CD4-positive, alpha-beta T cell treated with Interleukin-15 for 4 hours (primary cell): ENCODE measurements at places on chromosomes 4 and X.

- DNase-seq: no peak
Observed at GRCh38 chr4:113958766-113959538, 20.5 kb downstream of the ARSJ start.

DNA sequence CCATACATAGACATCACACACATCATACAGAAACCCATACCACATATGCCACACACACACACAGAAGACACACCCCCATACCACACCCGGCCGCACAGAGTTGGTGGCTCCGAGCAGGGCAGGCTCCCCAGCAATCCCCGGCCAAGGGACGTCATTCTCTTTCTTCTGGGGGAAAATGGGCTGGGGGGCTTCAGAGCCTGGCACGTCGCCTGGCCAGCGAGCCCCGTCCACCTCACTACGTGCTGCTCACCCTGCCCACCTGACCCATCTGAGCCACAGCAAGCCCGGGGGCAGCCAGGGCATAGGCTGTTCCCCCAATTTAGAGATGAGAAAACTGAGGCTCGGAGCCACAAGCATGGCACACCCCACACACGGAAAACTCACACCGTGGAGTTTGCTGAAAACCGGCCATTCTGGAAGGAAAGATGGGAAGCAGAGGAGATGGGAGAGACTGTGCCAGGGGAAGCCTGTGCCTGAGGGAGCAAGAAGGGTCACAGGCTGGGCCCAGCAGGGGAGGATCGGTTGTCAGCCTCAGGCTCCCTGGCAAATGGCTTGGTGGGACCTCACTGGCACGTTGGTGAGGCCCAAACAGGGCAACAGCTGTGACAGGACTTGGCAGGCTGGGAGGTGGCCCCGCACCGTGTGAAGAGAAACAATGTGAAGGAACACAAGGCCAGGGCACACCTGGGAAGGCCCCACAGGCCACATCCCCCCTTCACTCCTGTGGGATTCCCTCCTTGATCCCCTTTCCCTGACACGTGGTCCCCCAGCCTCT lies 73.2 kb downstream of the JAKMIP1 start:
- no peak for DNase-seq

- no peak for DNase-seq
Observed at GRCh38 chr4:121176082-121176934, 12.2 kb upstream of the TNIP3 start.

GRCh38 chr4:168841000-168841671 lies 168.9 kb downstream of the CBR4 start:
- DNase-seq: no peak

DNA sequence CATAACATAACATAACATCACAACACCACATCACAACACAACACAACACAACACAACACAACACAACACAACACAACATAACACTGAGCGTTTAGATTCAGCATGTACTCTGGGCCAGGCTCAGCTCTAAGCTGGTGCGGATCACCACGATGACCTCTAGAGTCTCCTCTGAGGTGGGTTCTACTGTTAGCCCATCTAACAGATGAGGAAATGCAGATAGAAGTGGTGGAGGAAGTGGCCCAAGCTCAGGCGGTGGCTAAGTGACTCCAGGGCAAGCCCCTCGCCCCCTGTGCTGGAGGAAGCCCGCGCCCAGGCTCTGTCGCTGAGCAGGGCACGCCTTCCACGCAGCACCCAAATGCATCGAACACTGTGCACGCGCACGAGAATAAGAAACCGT lies 45.3 kb upstream of the CDKN2AIP start:
- no peak for DNase-seq

- no peak for DNase-seq
Observed at GRCh38 chr4:120355881-120356280, 289.2 kb upstream of the MAD2L1 start.

DNA sequence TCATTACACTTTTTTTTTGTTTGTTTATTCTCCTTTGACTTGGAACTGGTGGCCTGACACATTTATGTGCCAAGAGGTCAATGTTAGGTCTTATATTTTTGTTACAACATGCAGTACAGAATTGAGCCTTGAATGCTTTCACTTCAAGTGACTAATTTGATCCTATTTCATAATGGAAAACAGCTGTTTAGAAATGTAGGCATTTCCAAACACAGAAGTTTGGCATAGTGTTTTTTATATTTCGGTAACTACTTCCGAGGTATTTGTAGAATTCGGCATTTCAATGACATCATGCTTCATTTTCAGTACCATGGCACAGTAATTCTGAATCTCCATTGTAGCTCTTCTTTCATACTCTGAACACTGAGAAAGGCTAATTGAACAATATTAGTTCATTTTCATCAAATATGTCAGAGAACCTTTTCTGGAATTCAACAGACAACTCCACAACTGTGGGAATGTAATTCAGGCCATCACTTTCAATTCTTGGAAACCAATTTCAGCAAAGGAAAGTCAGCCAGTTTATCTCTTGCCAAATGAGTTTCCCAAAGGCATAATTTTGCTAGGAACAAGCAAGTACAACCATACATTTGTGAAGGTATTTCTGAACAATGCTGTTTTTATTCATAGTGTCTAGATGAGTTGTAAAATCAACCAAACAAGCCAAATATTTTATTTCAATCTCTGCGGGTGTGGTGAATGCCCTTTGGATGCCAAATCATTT lies 11.4 kb downstream of the FAM120C start:
- no peak for DNase-seq

DNA sequence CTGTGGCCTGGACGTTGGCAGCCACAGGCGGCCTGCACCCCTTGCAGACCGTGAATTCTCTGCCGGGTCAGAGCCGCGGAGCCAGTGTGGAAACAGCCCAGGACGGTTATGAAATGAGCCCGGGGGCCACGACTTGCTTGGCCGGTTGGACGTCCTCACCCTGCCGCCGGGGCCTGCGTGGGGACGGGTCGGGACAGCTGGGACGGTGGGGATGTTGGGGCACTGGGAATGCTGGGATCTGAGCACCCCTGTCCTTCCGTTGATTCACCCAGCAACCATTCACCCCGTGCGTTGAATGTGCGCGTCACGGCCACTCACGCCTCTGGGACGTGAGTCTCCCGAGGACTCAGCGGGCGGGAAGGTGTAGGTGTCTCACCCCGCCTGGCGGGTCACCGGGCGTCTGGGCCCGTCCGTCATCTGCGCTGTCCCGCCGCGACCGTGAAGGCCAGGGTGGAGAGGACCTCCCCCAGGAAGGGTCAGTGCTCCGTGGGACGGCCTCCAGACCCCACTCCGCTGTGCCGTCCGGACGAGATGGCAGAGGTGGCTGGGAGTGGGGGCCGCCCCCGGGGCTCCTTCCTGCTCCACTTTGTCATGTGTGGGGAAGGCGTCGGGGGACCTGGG lies 4.5 kb upstream of the PLCXD1 start:
- DNase-seq: no peak

DNA sequence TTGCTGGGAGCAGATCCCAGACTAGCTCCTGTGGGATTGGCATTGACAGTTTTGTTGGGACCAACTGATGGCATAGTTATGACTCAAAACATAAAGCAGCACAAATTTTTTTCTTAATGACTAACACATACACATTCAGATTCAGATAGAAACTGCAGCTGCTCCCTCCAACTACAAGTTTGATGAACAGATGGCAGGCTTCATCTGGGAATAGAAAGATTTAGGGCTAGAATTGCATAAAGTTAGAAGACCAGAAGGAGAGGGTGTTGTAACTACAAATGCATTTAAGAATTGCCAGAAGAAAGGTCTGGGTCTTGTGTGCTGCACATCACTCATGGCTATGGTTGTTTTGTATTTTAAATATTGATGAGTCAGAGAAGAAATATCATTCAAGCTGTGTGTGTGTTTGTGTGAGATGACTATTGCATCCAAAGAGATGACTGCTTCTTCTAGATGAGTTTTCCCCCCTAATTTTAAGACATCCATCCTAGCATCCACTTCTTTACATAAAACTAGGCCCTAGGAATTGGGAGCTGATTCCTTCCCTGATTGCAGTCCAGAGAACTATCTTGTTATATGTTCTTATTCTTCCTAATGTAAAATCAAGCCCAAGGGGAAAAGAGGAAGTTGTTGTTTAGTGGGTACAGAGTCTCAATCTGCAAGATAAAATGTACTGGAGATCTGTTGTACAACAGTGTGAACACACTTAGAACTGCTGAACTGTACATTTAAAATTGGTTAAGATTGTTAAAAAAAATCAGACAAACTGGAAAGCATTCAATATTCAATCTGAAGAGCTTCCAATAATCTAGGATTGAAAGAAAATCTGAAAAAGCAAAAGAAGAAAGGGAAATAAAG lies 175.1 kb downstream of the PARM1 start:
- no peak for DNase-seq

GRCh38 chrX:66050140-66050569 lies 10.3 kb upstream of the VSIG4 start:
- no peak for DNase-seq

DNA sequence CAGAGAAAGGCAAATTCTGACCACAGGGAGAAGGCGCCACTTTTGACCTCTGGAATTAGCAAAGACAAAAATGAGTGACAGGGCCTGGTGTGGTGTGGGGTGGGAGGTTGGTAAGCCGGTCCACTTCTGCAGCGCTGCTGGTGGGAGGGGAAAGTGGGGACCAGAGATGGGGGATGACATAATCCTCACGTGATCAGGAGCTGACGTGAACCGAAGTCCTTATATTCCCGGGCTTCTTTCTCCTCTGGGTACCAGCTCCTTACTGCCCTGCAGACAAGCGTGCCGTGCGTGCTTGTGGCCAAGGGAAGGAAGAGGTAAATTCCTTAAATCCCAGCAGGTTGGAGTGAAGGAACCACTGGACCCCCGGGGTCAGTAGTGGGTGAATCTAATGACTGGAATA lies at the start of gene TCEAL7:
TCEAL7 (plus strand) TSS at position 249 of the 400 bp plus-strand sequence. CDS start 1,165 bp downstream, outside the sequence.
- no peak for DNase-seq

GRCh38 chr4:57103051-57103450 lies 7.1 kb downstream of the IGFBP7 start:
- no peak for DNase-seq

DNA sequence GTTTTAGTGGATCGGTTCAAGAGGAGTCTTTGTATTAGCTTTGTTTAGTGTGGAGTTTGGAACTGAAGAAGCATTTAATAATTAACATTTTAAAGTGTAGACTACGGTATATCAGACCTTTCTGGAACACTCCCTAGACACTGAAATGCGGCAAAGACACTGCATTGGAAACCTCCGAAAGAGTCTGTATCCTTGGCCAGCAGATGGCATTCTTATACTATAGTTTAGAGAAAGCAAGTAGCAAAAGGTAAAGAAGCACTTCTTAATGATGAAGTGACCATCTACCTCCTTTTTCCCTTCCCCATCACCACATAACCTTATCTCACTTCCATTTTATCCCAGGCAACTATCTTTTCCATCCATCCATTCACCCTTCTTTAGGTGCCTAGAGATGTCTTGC lies 7.6 kb downstream of the FABP2 start:
- DNase-seq: peak; percentile 47

- no peak for DNase-seq
Observed at GRCh38 chr4:175770555-175770954, 41.5 kb downstream of the GPM6A start.

- DNase-seq: no peak
Observed at GRCh38 chrX:135498236-135498635, 22.2 kb upstream of the INTS6L start.

DNA sequence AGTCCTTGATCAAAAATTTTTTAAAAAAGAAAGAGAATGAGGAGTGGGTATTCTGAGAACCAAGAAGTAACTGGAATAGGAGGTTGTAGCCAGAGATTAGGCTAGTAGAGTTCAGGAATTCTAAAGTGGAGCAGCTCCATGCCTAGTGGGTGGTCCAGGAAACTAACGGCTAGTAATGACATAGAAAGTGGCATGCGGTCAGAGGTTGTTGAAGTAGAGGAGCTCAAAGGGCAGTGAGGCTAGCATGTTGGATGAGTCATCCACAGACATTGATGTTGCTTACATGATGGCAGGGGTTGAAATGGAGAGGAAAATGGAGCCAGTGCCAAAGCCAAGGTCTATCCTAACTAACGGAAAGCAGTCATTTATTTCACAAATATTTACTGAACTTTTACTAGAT lies 42.1 kb downstream of the TEX13B start:
- no peak for DNase-seq

DNA sequence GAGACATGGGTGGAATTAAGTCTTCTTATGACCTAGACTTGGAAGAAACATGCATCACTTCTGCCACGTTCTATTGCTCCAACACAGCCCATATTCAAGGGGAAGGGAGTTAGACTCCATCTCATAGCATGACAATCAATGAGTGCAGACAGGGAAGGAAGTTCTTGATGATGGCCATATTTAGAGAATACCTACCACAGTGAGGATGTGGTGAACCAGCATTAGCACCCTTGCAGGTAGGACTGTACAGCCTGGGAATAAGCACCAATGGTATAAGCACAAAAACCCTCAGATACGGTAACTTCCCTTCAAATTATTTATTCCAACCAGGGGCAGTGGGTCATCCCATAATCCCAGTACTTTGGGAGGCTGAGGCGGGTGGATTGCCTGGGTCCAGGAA lies 29.8 kb downstream of the PAGE2 start:
- DNase-seq: peak; percentile 8

GRCh38 chr4:137923494-137923893 lies 318.7 kb downstream of the SLC7A11 start:
- no peak for DNase-seq
